ENCODE measurements at places on chromosomes 1 and 21.

DNA sequence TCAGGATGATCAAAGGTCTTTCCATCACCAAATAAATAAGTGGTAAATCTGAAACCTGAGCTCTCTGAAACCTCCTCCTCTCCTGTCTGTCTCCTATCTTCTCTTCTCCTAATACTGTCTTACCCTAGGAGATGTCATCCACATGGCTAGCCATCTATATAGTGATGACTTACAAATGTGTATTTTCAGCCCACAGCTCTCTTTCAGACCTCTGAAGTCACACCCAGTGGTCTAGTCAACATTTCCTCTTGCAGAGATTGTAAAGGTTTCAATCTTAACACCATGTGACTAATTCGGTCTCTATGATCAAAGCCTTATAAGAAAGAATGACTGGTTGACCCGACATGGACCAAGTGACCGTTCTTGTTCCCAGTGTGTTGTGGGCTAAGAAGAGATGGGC lies 63.1 kb upstream of the DPT start:
- no peak for DNase-seq

DNA sequence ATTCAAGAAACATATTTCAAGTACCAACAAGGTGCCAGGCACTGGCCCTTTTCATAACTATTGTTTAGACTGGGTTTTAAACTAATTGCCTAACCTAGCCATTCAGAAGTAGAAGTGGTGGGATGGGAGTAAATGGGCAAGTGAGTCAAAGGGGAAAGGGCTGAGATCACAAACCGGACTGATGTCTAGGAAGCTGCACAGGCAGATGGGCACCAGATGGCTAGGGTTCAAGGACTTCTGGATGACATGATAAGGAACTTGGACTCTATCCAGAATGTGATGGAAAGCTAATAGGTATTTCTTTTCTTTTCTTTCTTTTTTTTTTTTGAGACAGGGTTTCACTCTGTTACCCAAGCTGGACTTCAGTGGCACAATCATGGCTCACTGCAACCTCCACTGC lies 46.6 kb downstream of the LYST start:
- DNase-seq: no peak

DNA sequence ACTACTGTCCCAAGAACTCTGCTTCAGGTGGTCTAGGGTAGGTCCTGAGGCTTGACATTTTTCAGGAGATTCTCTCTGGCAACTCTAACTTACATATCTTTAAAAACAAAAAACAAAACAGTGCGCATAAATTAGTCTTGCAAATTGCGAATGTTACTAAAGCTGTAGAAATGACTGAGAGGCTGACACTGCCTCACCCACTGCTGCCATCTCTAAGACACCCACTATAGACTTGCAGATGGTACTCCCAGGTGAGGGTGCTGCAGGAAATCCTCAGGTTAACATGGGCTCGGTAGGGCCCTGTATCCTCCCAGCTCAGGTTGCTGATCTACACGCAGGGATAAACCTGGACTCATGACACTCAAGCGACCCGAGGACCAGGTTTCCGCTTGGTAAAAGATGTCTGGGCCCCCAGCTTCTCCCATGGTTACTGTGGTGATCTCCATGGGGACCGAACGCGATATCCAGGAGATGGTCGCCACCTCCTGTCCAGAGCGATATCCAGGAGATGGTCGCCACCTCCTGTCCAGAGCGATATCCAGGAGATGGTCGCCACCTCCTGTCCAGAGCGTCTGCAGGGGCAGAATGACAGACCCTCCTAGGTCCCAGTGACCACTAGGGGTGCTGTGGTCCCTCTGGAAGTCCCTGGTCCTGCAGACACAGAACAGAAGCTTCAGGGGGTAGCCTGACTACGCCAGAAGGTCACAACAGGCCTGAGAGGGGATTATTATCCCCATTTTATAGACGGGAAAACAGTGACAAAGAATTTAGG lies 16.2 kb upstream of the LY9 start:
- DNase-seq: no peak

GRCh38 chr1:203026031-203026665 lies at the start of gene PPFIA4:
TSS of gene PPFIA4 (plus strand) at chr1:203026491. CDS start at chr1:203039009, 12,518 bp downstream.
- DNase-seq: peak; percentile 99

- DNase-seq: no peak
Measured at GRCh38 chr21:19864476-19864875, 1133.7 kb upstream of the NCAM2 start.

DNA sequence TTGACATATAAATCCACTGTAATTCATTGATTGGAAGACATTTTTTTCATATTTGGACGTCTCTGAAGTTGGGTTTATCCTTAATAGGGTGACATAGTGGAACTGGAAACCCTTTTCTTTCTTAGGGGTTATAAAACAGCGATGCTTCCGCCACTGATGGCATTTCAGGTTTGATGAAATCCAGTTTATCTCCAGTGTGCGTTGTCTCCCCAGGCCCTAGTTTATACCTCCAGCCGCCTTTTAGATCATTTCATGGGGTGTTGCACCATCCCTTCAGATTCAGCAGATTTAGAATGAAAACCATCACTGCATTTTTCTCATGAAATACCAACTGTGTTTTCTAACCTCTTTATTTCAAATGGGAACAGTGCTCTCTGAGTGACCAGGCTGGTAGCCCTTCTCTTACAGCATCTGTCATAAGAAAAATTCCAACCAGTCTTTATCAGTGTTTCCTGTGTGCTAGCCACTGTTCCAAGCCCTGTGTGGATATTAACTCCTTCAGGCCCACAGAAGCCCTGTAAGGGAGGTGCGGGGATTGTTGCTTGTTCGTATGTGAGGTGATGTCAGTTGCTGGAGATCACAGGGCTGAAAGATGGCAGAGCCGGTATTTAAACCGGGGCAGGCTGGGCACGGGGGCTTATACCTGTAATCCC lies 19.0 kb downstream of the H6PD start:
- no peak for DNase-seq

DNA sequence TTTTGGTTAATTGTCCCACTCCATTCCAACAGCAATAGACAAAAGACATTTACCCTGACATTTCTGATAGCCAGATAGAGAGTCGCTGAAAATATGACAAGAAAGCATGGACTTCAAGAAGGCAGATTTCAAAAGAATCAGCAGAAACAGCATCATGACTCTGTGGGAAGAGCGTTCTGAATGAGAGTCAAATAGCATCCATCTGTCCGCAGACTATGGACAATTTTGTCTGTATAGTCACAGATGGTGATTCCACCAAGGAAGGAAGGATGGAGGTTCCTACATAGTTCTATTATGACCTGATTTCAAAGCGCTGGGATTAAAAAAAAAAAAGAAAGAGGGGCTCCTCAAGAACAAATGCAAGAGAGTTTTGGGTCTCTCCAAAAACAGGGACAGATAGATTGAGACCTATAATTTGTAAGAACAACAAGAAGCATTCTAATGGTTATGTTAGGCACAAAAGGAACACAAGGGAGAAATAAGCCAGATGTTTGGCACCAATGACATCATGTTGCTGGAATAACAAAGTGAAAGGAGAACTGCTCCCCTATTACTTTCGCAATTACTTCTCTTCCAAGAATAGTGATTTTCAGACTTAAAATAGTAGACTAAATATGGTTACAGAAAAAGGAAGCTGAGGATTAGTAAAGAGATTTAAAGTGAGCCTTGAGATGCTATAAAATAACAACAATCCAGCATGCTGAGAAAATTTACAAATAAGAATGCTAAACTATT lies 28.5 kb downstream of the NIBAN1 start:
- DNase-seq: no peak

GRCh38 chr1:22318279-22318981 lies 133.2 kb upstream of the ZBTB40 start:
- DNase-seq: no peak

DNA sequence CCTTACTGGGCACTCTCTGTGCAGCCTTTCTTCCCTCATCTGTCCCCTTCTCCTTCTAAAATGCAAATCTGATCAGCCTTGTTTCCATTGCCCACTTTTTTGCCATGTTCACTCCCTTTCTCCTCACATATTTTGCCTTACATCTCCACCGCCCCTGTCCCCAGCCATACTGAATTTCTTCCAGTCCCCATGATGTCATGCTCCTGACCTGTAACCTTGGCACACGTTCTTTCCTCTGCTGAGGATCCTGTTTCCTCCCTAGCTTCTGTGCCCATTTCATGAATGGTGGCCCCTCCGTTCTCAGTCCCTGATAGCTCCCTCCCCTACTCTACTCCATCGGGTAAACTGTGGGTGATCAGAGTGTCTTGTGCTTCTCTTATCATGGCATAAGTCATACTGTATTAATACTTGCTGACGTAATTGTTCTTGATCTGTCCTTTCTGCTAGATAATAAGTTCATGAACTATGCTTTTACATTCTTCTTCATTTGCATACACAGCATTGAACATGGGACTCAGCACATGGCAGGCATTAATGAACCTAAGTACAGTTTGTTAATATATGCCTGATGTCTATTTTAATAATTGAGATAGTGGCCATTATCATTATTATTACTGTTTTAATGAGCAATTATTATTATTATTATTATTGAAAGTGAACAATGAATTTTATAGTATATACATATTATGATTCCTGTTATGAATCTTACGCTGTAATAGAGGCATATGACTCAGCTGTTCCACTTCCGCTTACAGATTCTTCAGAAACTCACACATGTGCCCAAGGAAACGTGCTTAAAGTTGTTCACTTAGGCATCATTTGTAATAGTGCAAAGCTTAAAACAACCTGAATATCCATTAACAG lies 28.5 kb downstream of the MAP3K21 start:
- no peak for DNase-seq

- DNase-seq: no peak
Measured at GRCh38 chr1:26768755-26769154, 19.0 kb upstream of the PIGV start.

- no peak for DNase-seq
Measured at GRCh38 chr1:198241553-198241952, 84.8 kb downstream of the NEK7 start.

DNA sequence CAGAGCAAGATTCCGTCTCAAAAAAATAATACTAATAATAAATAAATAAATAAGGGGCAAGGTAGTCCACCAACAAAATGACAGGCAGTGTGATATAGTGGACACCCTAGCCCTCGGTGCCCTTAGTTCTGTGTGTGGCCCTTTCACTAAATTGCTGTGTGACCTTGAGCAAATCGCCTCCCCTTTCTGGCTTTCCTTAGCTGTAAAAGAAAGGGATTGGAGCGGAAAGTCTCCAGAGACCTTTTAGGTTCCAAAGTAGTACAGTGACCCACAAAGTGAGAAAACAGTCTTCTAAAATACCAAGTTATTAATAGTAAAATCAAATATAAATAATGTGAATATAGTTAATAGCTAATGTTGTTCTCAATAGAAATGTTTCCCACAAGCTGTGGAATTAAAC lies 7.6 kb downstream of the LMNA start:
- no peak for DNase-seq

DNA sequence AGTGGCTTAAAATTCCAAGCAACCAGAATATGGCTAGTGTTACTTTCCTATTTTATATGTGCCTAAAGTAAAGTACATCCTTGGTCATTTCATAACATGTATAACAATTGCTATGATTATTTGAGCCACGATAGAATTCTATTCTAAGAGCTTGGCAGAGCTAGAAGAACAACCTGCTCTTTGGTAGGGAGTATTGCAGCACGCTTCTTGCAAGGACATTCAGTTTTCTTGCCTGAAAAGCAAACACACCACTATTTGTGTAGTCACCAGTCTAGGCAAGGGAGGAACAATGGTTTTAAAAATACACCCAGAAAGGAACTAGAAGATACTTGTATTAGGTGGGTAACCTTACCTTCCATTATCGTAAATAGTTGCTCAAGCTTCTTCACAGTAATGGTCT lies 51.5 kb downstream of the CNST start:
- DNase-seq: no peak

- DNase-seq: no peak
Measured at GRCh38 chr1:178098262-178098661, 4.4 kb downstream of the RASAL2 start.

DNA sequence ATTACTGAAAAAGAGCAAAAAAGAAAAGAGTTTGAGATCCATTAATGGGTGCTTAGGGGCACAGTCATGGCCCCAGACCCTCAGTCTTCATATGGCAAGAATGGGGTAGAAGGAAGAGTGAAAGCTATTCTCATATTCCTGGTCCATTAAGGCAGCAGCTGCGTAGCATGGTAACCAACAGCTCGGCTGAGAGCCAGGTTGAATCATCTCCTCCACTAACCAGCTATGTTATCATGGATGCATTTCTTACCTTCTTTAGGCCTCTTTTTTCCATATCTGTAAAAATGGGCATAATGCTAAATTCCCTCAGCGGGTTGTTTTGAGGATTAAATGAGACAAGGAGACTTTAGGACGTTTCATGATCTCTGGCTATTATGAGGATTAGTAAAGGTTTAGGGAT lies 15.0 kb upstream of the SARS1 start:
- DNase-seq: no peak

GRCh38 chr1:199742547-199742946 lies 285.0 kb upstream of the NR5A2 start:
- peak; percentile 96 for DNase-seq

GRCh38 chr1:167516404-167517388 lies 1.6 kb downstream of the CD247 start:
- DNase-seq: no peak

DNA sequence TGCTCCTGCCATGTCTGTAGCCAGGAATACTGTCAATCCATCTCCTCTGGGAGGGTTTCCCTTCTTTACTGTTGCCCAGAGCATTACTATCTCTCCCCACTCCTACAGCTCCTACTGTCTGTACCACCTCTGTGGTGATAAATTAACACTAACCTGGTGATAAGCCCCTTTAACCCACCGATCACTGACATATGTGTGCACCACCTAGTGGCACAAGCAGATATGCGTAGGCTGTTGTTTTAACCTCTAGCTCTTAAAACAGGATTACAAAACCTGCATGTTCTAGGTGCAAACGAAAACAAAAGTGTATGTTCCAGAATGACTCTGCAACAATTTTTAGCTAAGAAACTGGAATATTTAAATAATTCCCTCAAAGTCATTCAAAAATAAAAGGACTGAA lies 93.9 kb upstream of the BEND5 start:
- DNase-seq: no peak

GRCh38 chr1:21342961-21343838 lies 52.9 kb upstream of the ECE1 start:
- DNase-seq: no peak

DNA sequence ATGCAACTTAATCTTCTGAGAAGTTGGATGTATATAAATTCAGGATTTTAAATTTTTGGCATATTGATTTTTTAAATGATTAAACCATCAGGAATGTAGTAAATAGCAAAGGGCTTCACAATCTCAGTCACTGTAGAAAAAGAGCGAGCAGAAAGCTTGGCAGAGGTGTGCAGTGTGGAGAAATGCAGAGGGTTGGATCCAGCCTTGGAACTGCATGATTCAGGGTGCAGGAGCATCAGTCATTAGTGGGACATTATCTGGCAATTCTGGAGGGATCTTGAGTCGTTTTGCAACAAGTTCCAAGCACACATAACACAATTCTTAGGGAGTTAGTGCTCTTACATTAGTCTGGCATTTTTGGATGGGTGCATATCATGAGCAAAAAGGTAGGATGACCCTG lies 267.9 kb downstream of the PLA2G4A start:
- DNase-seq: no peak

- DNase-seq: no peak
Measured at GRCh38 chr1:90122654-90123340, 127.9 kb downstream of the ZNF326 start.

- no peak for DNase-seq
Measured at GRCh38 chr1:33061834-33062233, 19.1 kb upstream of the AZIN2 start.
